Stimulated activated CD4-positive, alpha-beta T cell treated with anti-CD3 and anti-CD28 coated beads, TNF-alpha, amount 100 ng/mL, for 4 hours (primary cell): ENCODE measurements at places on chromosomes 1 and 21.

GRCh38 chr1:93587354-93587753, 94.3 kb downstream of the BCAR3 start:
- DNase-seq, result no peak

DNA sequence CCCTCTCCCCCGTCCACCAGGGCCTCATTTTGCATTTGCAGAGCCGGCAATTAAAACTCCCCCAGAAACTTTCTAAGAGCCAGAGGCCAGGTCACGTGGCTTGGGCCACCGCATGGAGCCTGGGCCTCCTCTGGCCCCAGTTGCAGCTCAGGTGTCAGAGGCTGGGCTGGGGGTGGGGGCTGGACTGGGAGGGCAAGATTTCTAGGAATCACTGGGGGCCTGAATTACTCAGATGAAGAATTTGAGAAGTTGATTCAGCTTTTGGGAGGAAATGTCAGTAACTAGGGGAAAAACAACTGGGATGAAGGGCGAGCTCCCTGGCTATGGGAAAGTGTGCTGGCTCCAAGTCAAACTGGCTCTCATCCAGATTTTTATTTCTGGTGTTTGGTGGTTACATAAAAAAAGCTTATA, 151.0 kb downstream of the CDC7 start:
- no peak for DNase-seq

- no peak for DNase-seq
Observed at GRCh38 chr1:36432616-36433015, 17.6 kb downstream of the OSCP1 start.

DNA sequence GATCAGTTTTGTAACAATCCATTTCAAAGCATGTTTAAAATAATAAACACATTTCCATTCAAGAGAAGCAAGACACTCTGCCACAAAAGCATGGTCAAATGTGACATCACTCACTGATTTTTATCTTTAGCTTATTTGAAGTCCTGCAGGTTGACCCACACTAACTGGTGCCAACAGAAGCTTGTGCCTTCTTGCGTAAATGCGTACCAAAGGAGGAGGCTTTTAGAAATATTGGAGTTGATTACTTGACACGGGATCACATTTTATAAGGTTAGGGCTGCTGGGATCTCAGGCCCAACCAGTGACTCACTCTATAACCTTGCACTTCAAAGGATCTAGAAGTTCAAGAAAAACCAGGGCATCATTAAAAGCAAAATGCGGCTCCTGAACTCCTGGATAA, 203.6 kb downstream of the PCP4 start:
- DNase-seq, result no peak

- DNase-seq, result no peak
Observed at GRCh38 chr21:31505975-31506374, 153.5 kb upstream of the SOD1 start.
